ENCODE measurements at places on chromosomes 1 and 21.

- no peak for DNase-seq
Measured at GRCh38 chr1:58895559-58896145, 111.8 kb upstream of the JUN start.

GRCh38 chr1:155043793-155044192, 7.3 kb upstream of the ADAM15 start:
- DNase-seq, result no peak

DNA sequence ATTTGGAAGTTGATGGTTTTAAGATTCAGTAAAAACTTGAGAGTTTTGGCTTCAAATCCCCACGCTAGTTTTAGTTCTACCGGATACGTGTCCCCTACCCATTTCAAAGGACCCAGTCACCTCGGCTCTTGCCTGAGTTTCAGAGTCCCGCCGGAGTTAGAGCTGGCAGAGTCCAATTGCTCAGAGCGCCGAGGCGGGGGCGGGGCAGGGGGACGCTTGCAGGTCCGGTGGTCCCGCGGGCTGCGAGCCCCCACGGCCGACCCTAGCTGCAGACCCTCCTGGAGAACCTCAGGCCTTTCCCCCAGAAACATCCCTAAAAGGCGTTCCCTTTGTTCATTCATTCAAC, 765 bp upstream of the VPS45 start:
- no peak for DNase-seq

GRCh38 chr1:231571904-231572303, 43.4 kb downstream of the TSNAX start:
- DNase-seq, result no peak

DNA sequence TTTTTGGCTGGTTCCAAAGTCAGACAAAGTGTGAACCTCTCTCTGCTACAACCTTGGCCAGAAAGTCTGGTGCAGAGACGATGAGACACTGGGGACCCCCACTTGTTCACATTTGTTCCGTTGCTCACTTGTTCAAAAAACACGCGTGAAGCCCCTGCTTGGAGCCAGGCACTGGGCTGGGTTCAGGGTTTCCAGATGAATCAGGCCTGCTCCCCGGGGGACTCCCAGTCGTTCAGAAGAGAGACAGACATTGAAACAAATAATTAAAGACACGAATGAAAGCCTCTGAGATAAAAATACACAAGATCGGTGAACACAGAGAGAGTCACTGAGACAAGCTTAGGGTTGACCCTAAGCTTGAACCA, 101.5 kb upstream of the RUNX3 start:
- no peak for DNase-seq

- no peak for DNase-seq
Measured at GRCh38 chr1:41758500-41758899, 160.2 kb downstream of the HIVEP3 start.

- no peak for DNase-seq
Measured at GRCh38 chr1:222994511-222995235, 148.4 kb downstream of the TLR5 start.

DNA sequence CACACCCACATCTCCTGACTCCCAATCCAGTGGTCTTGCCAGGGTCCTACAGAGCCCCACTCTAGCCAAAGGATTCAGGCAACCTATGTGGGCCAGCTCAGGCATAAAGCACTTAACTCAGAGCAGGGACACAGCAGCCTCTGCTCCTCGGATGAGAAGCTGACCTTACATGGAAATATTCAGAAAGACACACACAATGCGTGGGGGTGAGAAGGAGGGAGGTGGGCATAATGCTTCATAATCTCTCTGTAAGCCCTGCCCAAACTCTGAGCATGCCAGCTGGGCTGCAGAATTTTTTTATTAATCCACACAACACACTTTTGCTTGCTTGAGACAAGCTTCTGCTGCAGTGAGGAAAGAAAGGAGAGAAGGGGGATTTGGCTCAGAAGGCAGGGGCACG, 21.6 kb downstream of the KCND3 start:
- DNase-seq, result no peak

DNA sequence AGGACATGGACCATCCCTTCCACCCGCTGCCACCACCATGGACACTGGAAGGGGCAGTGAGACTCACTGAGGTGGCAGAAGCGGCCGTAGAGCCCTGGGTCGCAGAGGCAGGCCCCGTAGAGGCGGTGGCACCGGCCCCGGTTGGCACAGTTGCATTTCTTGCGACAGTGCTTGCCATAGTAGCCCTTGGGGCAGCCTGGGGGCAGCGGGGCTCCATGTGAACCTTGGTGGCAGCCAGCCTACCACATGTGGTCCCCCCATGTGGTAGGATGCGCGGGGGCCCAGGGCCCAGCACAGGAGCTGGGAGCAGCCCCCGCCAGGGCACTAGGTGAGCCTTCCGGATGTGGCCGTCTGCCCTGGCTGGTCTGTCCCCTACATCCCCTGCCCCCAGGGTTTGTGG, 51.6 kb downstream of the ARHGEF16 start:
- DNase-seq, result no peak

DNA sequence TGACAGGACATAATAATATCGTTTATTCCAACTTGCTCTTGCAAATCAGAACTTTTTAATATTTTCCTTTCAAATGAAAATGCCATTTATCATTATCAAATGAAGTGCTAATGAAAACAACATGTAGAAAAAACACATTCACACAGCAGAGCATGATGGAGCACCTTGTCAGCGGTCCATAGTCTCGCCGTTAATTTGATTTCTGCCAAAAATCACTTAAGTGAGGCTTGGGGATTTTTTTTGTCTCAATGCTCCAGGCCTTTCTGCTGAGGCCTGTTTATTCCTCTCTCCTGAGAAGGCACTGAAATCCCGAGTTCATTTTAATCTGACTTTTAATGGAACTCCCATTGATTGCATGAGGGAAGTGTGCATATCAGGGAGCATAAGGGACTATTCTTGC, 122.5 kb downstream of the ELAVL4 start:
- no peak for DNase-seq

- no peak for DNase-seq
Measured at GRCh38 chr1:170262276-170262939, 116.6 kb downstream of the NTMT2 start.

GRCh38 chr1:206679738-206680211, 4.9 kb upstream of the MAPKAPK2 start:
- no peak for DNase-seq

DNA sequence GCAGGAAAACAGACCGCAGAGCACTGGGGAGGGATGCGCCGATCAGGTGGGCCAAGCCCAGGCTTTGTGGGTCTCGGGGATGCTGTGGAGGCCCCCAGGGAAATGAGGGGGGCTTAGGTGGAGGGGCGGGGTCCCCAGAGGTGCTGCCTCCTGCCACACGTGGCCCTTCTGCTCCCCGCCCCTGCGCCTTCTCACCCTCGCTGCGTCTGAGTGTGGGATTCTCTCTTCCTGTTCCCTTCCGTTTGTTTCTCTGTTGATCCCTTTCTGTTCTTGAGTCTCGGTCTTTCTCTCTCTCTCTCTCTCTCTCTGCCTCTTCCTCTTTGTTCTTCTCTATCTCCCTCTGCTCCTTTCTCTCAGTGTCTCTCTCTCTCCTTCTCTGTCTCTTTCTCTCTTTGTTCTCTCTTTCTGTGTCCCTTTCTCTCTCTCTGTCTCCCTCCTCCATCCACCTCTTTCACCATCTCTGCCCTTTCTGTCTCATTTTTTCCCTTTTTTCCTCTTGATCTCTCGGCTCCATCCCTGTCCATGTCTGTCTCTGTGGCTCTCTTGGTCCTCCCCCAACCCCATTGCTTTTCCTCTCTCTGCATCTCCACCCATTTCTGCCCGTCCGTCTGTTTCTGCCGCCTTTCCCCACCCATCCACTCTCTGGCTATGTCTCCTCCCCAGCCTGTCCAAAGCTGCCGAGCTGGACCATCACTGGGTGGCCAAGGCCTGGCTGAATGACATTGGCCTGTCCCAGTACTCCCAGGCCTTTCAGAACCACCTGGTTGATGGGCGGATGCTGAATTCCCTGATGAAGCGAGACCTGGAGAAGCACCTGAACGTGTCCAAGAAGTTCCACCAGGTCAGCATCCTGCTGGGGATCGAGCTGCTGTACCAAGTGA, 52.4 kb upstream of the TMEM51 start:
- no peak for DNase-seq

DNA sequence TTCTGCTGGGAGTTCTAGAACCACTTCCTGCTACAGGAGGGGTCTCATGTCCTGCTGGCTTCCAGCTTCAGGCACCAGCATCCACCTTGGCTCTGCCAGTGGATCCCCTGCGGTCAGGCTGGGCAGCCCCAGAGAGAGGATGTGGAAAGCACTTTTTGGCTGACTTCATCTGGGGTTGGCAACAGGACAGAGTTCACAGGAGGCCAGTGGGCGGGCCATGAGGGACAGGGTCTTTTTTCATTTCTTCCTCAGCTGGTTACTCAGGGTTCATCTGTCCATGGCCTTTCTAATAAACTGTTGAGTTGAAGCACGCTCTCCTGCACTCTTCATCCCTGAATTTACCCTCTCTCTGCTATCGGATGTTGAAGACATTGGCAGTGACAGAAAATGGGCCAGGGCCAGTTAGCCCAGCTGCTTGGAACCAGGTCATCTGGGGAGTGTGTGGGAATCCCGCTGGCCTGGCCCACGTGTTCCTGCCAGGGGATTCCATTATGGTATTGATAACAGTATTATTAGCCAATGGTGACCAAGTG, 45.2 kb downstream of the RPS6KA1 start:
- DNase-seq, result no peak

DNA sequence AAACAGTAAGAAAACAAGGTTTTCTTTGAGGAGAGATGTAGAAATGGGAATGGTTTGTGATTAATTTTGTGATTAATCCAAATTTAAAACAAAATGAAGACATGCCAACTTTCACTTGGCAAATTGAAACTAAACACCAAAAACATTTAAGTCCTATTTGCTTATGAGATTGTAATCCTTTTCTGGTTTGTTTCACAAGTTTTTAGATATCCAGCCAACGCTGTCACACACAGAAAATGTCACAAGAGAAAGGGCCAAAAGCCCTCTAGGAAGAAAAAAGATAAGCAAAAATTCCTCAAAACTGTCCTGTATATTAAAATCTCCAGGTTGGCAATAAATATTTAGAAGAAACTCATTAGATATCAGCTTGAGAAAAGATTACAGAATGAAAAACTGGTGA, 2.5 kb downstream of the USH2A start:
- no peak for DNase-seq

DNA sequence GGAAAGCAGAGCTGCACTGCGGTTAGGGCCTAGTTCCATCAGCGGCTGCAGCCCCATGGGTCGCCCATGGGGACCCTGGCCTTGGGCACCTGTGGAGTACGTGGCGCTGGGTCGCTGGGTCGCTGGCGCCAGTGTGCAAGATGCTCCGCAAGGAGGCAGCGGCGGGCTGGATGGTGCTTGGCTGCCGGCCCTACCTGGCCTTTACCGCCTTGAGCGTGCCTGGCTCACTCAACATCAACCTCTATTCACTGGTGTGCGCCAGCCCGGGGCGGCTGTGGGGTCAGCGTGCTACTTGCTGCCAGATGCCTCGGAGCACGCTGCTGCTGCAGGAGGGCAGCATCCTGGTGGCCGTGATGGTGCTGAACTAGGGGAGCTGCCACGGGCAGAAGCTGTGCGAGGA, 85.1 kb upstream of the RHOU start:
- no peak for DNase-seq

- DNase-seq, result no peak
Measured at GRCh38 chr21:29075706-29076466, 2.4 kb upstream of the CCT8 start.

- DNase-seq, result no peak
Measured at GRCh38 chr1:41118645-41119044, 97.1 kb upstream of the SLFNL1 start.

- no peak for DNase-seq
Measured at GRCh38 chr21:39188521-39189139, 5.4 kb upstream of the PSMG1 start.

- DNase-seq, result no peak
Measured at GRCh38 chr1:2291577-2291976, 63.5 kb downstream of the SKI start.

DNA sequence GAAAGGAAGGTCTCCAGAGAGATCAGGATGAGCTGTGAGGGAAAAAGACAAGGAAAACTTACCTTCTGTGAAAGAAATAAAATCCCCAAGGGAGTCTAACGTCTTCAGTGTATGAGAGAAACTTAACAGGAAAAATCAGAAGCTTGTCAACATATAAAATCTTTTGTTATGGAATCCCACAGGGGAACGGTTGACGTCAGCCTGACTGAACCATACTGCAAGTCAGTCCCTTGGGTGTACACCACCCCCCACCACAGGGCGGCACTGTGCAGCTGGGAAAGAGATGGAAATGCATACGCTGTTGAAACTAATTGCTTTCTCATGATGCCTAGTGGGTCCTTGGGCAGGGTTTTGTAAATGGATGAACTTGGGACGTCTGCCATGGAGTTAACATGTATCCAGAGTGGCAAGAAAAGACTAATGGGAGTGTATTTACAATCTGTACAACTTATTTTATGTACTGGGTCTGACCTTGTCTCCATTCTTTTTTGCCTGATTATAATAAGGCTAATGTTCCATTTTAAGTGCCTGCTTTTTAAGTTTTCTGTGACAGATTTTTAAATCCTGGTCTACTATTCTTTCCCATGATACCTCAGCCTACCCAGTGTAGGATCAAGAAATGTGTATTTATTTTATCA, 22.7 kb downstream of the UTP25 start:
- no peak for DNase-seq

GRCh38 chr1:202204065-202204464, 10.5 kb downstream of the LGR6 start:
- DNase-seq, result no peak

DNA sequence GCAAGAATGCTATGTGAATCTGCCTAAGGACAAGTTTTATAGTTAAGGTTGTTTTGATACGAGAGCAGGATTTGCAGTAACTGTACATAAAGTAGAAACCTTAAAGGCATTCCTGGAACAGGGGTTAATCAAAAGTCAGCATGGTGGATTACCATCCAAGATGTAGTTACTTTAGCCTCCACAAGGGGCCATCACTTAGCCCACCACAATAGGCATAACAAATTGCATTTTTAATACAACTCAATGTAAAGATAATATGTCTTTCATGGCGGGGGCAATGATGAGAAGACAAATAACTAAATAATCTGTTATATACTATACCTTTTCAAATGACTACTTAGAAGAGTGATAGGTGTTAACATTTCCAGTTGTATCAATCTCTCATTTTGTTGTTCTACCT, 611.2 kb upstream of the ADGRL4 start:
- no peak for DNase-seq

- DNase-seq, result no peak
Measured at GRCh38 chr1:18324246-18324645, 156.5 kb upstream of the KLHDC7A start.

- DNase-seq, result no peak
Measured at GRCh38 chr21:29870814-29871213, 69.0 kb downstream of the GRIK1 start.

GRCh38 chr1:115648717-115649691, 7.2 kb downstream of the VANGL1 start:
- DNase-seq, result no peak

GRCh38 chr1:218299416-218299815, 14.3 kb downstream of the RRP15 start:
- no peak for DNase-seq

- no peak for DNase-seq
Measured at GRCh38 chr1:39666772-39667171, 5.1 kb downstream of the NT5C1A start.
